ENCODE measurements at places on chromosomes 2 and 18.

- DNase-seq = no peak
Measured at GRCh38 chr2:126627643-126628042, 28.3 kb upstream of the GYPC start.

GRCh38 chr2:47486841-47487497, 84.0 kb downstream of the MSH2 start:
- peak; percentile 42 for DNase-seq

DNA sequence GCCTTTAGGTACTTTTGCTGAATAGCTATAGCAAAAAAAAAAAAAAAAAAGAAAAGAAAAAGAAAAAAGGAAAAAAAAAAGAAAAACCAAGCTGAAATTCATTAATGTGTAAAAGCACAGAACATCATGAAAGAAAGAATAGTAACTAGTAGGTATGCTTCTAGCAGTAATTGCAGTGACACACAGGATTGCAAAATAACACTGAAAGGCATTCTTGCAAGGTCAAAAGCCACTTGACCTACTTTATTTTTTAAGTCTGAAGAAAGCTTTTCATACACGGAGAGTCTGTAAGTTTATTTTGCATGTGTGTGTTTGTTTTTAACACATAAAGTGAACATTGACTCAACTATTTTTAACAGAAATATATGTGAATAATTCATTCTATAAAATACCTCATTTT, 54.4 kb downstream of the DOK6 start:
- no peak for DNase-seq

DNA sequence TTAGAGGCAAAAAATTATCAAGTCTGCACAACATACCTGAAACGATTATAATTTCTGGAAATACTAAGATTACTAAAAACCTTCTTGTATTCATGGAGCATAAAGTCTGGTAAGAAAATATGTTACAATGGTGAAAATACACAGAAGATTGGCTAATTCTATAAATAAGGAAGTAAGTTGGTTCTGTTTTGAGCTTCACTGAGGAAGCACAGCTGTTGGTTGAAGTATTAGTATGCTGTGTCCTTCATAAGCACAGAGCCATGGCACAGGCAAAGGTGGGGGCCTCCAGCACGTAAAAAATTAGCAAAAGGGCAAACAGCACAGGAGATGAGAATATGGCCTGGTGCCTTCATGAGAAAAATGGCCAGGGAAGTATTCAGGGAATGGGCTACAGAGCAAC, 40.4 kb upstream of the ANKRD62 start:
- no peak for DNase-seq

- peak; percentile 35 for DNase-seq
Measured at GRCh38 chr18:10410472-10411308, 43.7 kb upstream of the APCDD1 start.

DNA sequence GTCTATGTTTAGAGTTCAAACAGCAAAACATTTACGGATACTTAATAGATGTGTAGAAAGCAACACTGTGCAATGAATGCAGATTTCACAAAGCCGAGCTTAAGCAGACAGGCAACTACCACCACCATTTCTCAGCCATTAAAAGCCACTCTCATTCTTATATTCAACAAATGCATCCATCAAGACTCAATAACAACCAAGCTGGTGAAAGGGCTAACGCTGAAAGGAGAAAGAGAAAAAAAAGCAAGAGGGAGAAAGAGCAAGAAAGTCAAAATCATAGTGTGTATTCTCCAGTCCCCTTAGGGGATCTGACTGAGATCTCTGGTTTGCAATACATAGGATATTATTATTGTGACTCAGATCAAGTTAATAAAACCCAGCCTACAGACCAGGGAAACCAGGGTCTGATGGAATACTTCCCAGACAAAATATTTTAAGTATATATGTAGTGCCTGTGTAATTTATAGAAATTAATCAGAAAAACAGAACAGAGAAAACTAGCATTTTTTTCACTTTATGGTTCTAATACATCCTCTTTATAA, 14.1 kb downstream of the SATB2 start:
- no peak for DNase-seq

DNA sequence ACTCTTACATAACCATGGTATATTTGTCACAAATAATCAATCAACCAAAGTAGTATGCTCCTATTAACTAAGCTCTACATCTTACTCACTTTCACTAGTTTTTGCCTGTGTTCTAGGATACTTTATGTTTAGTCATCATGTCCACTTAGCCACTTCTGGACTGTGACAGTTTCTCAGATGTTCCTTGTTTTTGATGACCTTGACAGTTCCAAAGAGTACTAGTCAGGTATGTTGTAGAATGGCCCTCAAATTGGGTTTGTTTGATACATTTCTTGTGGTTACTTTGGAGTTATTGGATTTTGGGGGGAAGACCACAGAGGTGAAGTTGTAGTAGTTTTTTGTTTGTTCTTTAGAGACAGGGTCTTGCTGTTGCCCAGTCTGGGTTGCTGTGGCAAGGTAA, 35.5 kb downstream of the BUB1 start:
- no peak for DNase-seq

- DNase-seq = no peak
Measured at GRCh38 chr2:77169426-77169825, 352.8 kb downstream of the LRRTM4 start.

DNA sequence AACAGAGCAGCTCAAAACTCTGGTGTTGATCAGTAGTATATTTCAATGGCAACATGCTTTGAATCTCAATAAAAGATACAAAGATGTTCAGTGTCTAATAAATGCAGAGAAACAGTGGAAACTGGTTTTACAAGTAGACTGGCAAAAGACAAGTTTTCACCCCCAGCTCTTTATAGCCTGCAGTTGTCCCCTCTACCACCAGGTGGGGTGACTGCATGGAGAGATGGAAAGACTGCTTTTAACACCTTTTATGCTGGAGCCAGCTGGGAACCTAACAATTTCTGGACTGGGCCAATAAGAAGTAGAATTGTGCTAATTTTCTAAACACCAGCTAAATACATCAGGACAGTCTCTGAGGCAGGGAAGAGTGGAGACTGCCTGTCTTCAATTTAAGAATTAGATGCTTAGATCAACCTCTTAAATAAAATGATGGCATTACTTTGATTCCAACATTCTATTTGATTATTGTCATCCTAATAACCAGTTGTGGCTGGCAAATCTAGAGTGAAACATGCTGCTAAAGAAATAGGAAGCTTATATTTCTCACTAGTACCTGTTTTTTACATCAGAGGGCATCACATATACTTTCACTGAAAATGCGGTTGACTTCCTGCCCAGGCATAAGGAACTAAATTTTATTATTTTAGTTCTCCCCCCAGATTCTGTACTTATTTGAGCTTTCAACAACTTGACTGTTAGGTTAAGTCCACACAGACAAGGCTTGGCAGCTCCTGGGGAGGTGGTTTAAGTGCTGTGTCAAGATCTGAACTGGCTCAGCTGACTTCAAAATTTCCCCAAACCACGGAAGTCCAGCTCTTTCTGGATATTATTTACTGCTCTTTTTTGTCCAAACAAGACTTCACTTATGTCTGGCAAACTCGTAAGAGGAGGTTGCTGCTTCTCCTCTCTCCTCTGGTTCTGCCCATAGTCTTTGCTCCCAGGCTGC, 140.5 kb downstream of the TPGS2 start:
- DNase-seq = peak; percentile 81

- DNase-seq = no peak
Measured at GRCh38 chr18:58754544-58755068, 83.3 kb downstream of the MALT1 start.

DNA sequence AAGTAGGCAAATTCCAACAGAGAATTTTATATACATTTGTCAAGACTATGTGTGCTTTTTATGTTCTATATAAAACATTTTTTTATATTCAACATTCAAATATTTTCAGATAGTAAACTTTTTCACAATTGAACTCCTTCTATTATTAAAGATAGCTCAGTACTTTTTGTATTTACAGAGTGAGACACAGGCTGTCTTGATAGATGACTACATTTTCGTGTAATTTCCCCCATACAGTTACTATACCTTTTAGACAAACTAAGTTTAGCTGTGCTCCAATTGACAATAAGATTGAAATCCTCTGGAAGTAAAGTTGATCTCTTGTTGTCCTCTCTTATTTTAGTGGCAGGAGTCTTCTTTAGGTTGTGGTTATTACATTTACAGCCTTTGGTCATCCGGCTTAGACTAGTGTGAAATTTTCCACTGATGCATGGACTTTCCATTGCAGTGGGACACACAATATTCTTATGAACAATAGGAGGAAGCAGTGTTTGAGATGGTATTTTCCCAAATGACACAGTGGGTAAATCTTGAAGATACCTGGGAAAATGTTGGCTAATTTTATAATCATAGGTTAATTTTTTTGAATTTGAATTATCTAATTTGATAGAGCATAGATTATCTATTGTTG, 21.0 kb downstream of the ZSWIM2 start:
- no peak for DNase-seq

DNA sequence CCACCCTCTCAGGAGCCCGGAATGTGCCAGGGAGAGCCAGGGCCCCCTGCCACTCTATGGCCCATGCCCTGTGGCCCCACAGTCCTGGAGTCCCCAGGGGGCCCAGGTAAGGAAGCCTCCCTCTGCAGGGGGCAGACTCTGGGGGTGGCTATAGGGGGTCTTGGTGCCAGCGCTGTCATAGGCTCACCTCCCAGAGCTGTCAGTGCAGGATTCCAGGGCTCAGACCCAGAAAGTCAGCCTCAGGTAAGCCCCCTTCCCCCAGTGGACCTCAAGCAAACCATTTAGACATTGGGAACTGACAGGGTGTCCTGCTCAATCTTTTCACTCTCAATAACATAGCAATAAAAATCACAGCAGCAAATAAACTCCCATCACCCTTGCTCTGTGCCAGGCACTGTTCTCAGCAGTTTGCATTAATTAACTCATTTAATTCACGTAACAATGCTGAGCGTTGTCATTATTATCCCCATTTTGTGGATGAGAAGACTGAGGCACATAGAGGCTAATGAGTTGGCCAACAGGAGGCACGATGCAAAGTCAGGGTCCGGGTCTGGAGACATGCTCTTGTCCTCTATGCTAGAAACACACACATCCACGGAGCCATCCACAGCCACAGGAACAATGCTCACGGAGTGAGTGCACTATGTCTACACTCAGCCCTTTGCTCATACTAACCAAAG, 79.6 kb downstream of the TNS1 start:
- no peak for DNase-seq

DNA sequence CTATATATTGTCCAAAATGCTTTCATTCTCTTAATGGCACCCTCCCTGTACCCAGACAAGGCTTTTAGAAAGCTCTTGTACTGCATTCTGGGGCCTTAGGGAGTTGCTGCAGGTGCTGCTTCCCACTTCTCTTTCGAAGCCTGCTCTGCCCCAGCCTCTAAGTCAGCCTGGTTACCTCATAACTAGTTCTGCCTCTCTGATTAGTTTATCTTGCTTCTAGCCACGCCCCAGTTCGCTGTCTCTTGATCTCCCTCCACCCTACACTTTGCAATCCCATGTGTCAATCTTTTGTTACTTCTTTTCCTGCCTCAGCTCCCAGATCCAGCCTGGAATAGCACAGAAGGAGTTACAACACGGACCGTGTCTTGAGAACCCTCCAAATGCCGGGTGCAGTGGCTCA, 13.8 kb upstream of the NCOA1 start:
- DNase-seq = peak; percentile 29

DNA sequence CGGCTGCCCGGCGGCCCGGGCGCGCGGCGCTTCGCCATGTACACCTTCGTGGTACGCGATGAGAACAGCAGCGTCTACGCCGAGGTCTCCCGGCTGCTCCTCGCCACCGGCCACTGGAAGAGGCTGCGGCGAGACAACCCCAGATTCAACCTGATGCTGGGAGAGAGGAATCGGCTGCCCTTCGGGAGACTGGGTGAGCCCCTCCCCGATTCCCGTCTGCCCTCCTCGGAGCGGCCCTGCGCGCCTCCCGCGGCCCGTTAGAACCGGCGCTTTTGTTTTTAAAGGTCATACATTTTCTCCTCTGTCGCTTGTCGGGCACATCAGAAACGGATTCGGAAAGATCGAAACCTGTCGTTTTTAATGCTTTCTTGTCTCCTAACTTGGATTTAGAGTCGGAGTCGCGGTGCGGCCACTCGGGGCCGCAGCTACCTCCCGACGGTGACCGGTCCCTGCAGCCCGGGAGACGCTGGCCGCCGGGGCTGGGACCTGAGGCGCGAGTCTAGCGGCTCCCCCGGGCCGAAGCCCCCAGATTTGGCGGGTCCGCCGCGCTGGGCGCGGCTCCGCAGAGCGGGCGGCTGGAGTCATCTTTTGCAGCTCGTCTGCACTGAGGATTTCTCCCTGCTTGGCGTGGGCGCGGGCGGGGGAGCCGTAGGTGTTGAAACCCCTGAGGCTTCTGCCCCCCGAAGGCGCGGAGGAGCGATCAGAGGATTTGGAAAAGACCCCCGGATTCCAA, 519 bp downstream of the TTL start:
- peak; percentile 55 for DNase-seq

- DNase-seq = no peak
Measured at GRCh38 chr18:70362258-70362657, 73.4 kb downstream of the SOCS6 start.

DNA sequence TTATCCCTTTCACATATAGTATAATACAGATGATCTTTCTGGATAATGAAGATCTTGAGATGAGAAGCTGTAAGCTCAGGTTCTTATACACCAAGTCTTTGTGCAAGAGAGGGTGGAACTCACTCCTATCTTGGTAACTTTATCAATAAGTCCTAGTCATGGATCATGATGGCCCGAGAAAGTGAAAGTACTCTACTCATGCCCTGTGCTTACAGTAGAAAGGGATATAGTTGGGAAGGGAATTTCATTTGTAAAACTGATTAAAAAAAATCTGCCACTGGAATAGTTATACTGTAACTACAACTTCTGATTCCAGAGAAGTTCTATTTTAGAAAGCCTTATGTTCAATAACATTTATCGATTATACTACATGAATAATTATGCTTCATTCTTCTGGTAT, 51.8 kb downstream of the MYO3B start:
- DNase-seq = no peak

DNA sequence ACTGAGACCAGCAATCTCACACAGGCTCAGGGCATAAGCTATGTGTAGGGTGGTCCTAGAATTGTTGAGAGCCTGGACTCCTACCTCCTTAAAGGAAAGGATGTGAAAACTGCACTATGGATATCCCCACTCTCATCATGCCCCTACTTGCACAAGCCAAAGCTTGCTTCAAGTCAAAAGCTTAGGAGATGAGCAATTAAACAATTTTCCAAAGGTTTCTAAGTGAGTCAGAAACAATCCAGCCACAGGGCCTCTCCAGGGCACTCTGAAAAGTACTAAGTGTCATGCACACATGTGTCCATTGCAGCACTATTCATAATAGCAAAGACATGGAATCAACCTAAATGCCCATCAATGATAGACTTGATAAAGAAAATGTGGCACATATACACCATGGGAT, 215.4 kb downstream of the AFF3 start:
- DNase-seq = peak; percentile 60

GRCh38 chr2:96907115-96908041, 37.5 kb upstream of the SEMA4C start:
- no peak for DNase-seq

DNA sequence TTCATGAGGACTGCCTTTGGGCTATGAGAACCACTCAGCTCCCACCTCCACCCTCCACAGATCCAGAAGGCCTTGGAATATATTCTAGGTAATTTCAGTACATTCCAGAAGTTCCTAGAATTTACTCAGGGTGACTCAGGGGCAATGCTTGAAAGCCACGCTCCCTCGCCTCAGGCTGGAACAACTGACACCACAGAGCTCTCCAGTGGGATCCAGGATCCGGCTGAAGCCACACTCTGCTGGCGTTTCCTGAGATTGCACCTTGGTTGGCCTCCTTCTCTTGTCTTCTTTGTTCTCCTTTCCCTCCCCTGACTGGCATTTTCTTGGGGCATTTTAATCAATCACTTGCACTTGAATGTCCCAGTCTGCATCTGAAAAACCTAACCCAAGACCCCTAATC, 92.6 kb upstream of the KCNE4 start:
- peak; percentile 89 for DNase-seq
